ENCODE measurements at places on chromosomes 11 and 22.

- no peak for DNase-seq
Measured at GRCh38 chr22:38881997-38882879, 10.2 kb upstream of the CBX6 start.

DNA sequence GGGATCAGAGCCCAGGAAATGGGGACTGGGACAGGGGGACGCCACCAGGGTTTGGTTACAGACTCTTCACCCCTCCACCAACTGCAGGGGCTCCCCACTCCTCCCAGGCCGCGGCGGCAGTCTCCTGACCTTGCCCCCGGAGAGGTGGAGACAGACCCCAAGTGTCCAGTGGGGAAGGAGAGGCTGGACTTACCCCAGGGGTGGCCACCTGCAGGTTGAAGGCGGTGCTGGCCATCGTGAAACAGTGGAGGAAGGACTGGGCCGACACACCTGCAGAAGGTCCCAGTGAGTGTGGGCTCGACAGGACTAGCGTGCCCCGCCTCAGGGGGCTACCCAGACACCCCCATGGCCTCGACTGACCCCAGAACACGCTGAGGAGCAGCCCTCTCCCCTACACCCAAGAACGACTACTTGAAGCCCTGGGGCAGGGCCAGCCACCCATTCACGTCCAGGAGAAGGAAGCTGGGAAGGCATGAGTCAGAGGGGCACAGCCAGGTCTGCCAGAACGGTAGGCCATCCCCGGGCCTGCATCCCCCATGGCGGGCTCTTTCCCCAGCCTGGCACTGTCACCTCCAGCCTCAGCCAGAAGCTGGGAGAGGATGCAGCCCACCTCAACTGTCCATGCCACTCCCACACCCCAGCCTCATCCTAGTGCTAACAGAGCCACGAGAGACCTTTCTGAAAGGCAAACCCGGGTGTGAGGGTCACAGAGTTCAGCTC, 2.3 kb downstream of the GATD1 start:
- DNase-seq: no peak

DNA sequence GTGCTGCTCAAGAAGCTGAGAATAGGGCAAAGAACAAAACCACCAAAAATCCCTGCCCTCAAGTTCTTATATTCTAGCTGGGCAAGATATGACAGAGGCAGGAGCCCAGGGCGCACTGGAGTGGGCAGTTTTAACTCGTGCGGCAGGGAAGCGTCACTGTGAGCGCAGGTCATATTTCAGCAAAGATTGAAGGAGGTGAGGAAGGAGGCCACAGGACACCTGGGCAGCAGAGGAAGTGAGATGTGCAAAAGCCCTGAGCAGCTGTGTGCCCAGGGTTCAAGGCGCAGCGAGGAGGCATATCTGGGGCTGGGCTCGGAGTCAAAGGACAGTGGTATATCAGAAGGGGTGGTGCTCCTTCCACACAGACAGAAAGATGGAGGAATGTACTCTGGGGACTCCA, 13.5 kb downstream of the KCNC1 start:
- no peak for DNase-seq

- peak; percentile 80 for DNase-seq
Measured at GRCh38 chr11:82229341-82229740, 504.3 kb downstream of the FAM181B start.

- DNase-seq: no peak
Measured at GRCh38 chr11:94700622-94701021, 67.5 kb upstream of the AMOTL1 start.

- DNase-seq: no peak
Measured at GRCh38 chr11:133500936-133501335, 31.4 kb downstream of the OPCML start.

GRCh38 chr11:125960771-125961170, 14.9 kb downstream of the VSIG10L2 start:
- no peak for DNase-seq

DNA sequence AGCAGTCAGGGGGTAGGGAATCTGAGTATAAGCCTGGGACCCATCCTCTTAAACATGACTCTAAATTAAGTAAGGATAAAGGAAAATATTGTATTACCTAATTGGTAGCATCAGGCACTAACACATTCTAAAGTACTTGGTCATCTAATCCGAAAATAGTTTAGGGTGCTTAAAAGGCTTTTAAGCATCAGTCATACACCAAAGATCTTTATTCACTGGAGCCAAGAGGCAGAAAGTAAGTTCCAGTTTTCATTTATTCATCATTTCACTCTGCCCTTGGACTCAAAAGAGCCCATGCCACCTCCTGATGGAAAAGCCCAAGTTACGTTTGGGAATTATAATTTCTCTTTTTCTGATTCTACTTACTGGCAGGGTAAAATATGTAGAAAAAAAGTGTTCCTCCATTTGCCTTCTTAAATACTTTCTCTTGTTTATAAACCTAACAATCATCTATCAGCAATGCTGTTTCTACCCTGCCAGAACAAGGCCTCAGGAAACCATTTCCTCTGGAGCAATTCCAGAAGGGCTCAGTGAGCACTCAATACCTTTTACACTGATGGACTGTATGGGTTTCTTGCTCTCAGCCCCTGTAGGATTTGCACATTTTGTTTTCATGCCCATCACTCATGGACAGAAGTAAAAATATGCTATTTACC, 120.1 kb upstream of the SLC5A12 start:
- no peak for DNase-seq

Measured in Karpas-422 (cell line).